ENCODE measurements at places on chromosomes 6 and 20.

DNA sequence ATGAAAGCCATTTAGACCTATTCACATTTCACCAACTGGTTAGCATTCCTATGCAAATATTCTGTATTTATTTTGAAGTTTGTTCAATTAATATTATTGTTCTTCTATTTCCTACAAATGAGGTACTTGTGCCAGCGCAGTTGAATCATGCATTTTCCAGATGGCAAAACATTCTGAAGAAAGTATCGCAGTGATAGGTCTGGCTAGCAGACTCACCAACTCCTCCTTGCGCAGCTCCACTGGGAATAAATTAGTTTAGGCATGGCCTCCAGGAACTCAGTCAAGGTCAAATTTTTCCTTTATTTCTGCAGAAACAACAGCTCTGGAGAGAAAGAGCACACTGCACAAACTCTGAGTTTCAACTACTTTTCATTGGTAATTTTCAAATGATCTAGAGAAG is 437.7 kb downstream of the COL12A1 start:
- DNase-seq: no peak

GRCh38 chr20:24977336-24977735 is 15.2 kb downstream of the APMAP start:
- no peak for DNase-seq

DNA sequence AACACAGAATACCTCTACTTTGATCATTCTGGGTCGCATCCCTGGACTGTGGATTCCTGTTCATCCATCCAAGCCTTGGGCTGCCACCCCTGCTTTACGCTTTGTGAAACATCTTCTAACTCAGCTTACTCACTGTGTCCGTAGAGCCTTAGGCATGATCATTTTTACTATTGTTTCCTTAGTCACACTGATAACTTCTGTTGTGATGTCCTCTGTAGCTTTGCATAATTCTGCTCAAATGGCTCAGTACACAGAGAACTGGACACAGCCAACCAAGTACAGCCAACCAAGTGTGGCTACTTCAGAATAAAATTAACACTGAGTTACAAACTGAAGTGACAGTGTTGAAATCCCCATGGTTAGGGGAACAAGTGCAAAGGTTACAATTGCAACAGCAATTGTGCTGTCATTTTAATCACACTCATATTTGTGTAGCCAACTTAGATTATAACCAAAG is 8.6 kb upstream of the FKBP1A start:
- DNase-seq: no peak

DNA sequence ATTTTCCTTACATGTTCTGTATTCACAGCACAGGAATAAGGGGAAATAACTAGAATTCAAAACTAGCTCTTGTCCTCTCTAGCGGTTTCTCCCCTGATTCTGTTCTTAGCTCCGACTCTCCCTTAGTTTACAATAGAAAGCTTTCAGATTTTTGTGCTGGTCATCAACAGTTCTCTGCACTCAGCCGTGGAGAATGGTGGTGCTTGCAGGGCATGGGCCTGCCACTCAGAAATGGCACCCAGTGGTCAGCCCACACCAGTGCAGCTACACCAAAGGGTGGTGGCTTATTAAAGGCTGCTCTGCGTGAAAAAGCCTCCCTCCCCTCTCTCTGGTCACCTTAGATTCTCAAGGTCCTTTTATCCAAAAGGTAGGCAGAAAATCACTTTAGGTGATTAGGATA is 123.5 kb downstream of the SASH1 start:
- no peak for DNase-seq

DNA sequence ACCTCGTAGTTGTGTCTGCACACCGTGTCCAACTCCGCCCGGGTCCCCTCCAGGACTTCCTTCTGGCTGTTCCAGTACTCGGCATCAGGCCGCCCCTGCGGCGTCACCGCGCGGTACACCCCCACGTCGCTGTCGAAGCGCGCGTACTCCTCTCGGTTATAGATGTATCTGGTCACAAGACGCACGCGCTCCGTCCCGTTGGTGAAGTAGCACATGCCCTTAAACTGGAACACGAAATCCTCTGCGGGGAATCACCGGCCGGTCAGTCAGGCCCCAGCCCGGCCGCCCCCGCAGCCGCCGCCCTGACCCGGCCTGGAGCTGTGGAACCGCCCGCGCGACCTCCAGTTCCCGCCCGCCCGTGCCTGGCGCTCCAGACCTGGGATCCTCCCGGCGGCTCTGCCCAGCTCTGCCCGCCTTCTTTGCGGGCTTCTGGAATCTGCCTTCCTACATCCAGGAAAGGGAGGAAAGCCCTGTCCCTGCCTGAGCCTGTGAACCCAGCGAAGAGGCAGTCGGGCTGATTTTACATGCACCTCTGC is 1.6 kb downstream of the HLA-DQB1 start:
- no peak for DNase-seq

Data from HCT116 (cell line).